ENCODE measurements at places on chromosomes 16 and 17.

DNA sequence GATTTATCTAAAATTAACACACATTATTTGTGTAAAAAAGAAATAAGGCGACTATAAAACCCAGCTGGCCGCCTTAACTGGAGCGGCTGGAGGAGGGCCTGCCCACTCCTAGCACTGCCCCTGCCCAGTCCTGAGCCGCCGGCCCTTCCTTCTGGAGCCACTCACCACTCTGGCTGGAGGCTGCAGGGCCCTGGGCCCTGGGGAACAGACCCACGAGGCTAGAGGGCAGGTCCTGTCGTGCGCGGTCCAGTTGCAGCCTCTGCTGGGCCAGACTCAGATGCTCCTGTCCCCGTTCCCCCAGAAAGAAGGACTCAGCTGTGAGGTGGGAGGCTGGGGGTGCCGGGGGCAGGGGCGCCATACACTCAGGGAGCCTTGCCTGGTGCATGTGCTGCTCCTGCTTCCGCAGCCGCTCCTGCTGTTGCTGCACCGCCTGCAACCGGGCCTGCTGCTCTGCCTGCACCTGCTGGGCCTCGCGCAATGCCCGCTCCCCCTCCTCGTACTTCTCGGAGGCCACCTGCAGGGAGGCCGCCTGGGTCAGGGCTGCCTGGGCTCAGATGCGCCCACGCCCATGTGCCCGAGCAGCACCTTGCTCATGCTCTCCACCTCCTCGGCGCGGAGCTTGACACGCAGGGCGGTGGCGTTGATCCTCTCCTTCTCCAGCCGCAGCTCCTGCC lies 9.0 kb upstream of the MRPL38 start:
- no peak for DNase-seq

GRCh38 chr16:82882982-82883835 lies 256.4 kb downstream of the CDH13 start:
- DNase-seq = no peak

- DNase-seq = peak; percentile 20
These were observed 15.6 kb upstream of the ZFPM1 start for GRCh38 chr16:88437367-88437964.

- DNase-seq = no peak
These were observed 6.3 kb upstream of the TENT4B start for GRCh38 chr16:50146479-50147435.

DNA sequence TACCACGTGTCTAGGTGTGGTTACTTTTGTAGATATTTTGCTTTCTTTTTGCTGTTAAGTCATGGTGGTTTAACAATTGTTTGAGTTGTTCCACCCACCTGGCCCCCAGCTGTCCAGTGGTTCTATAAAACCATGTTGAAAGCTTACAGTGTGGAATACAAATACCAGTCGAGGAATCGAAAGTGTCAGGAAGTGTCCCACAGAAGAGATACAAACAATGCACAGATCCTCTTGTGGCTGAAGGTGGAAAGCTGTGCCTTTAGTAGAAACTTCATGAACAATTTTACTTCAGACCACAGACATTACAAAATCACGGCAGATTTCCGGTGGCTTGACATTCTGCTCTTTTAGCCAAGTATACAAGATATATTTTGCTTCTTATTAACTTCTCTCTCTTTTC lies 782.4 kb upstream of the SOX9 start:
- no peak for DNase-seq

Data from hypothalamus (tissue), 51 donors.